Suppressor macrophage treated with lipopolysaccharide for 4 hours (primary cell): ENCODE measurements at places on chromosomes 7 and 10.

GRCh38 chr10:84547616-84548015 lies 219.2 kb downstream of the CCSER2 start:
- no peak for DNase-seq

DNA sequence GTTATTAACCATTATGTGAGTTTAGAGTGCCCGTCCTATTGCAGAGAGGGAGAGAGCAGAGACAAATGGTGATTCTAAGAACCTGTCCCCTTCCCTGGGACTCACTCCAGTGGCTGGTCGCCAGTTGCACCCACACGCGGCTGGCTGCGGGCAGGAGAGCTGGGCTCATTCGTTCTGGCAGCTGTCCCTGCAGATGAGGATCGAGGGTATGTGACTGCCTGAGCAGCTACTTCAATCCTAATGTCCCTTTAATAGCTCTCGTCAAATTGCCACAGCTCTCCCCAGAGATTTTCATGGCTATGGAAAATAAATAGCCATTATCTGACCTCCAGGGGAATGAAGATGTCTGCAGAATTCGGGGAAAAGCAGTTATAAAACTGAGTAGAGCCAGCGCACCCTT lies 41.6 kb downstream of the RBM28 start:
- DNase-seq = no peak

- DNase-seq = peak; percentile 75
Observed at GRCh38 chr10:121880895-121881294, 46.9 kb downstream of the ATE1 start.

DNA sequence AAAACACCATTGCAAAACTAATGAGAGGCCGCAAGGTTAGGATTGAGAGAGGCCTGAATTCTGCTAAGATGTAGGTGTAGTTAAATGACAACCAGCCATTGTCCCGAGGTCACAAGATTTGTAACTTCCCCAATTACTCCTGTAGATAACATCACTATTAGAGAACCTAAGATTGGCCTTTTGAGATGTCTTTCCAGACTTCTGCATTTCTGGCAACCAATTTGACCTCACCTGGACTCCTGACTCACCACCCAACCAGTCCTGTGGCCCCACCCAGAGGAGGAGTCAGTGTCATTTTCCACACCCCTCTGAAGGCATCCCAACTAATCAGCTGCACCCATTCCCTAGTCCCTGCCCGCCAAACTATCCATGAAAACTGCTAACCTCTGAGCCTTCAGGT lies 115.7 kb downstream of the PRKAG2 start:
- DNase-seq = peak; percentile 31

DNA sequence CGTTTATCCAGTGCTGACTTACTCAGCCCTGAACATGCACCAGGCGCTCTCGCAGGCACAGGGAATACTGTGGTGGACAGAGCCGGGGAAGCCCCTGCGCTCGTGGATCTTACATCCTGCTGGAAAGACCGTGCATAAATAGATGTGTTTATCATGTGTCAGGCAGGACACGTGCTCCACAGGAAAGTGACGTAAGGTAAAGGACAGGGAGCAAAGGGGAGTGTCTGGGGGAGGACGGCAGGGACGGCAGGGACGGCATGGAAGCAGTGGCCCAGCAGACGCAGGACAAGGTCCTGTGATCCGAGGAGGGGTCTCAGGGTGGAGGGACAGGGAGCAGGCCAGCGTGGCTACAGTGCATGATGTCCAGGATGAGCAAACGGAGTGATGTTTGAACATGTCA lies 410.5 kb downstream of the PAXIP1 start:
- no peak for DNase-seq

- no peak for DNase-seq
Observed at GRCh38 chr7:26492816-26493215, 201.2 kb downstream of the SNX10 start.

DNA sequence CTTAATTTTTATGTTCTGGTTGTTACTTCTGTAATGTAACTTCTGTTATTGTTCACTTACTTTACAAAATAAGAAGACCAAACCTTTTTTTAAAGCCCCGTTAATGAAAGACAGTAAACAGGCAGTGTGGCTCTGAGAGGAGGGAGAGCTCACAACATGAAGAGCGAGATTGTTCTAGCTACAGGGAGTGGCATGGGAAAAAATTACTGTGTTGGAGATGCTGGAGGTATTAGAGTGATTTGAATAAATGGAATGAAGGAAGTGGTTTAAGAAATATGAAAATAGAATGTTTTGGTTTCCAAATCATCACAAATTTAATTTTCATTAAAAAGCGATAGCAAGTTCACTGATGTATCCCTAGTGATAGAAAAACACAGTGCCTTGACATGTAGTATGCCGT lies 31.8 kb downstream of the REEP3 start:
- DNase-seq = no peak

GRCh38 chr7:111083413-111083812 lies 7.5 kb upstream of the LRRN3 start:
- peak; percentile 90 for DNase-seq

DNA sequence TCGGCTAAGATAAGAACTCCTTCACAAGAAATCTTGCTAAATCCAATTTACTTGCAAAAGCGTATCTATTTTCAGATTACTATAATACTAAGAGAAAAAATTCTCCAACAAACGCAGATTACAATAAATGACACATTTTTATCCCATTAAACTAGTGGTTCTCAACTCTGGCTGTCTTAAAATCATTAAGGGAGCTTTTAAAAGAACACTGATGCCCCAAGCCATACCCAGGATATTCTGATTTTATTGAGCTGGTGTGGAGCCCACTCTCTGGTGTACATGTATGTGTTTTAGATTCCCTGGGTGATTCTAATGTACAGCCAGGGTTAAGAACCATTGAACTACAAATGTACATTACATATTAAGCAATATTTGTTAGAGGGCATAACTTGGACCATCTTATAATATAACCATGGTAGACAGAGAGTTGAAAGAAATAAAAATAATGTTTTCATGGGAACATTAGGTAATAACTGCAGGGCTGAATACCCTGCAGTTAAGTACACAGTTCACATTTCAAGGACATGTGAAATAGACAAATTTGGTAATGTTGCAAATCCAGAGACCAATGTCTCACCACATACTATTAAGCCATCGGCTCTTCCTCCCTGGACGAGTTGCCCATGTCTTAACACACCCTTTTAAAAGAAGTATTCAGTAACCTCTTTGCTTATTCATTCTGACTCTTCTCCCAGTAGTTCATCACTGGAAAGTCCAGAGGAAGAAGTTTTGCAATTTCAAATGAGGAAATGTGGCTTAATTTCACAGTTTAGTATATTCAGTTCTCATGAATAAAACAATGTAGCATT lies 6.2 kb downstream of the GSAP start:
- peak; percentile 96 for DNase-seq

DNA sequence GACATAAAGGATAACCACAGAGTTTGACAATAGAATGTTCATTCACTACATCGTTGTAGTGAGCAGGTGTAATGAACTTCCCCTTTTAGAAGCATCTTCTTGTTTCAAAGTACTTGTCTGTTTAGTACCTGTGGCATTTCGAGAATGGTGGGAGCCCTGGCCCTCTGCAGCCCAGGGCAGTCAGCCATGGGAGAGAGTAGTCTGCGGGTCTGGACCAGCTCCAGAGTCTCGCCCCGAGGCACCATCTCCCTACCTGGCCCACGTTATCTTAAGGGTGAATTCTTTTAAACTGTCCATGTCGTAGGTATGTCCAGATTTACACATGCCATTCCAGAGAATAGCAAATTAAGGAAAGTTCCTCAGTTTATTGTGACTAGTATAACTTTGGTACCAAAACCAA lies 99.7 kb downstream of the BMPR1A start:
- no peak for DNase-seq

DNA sequence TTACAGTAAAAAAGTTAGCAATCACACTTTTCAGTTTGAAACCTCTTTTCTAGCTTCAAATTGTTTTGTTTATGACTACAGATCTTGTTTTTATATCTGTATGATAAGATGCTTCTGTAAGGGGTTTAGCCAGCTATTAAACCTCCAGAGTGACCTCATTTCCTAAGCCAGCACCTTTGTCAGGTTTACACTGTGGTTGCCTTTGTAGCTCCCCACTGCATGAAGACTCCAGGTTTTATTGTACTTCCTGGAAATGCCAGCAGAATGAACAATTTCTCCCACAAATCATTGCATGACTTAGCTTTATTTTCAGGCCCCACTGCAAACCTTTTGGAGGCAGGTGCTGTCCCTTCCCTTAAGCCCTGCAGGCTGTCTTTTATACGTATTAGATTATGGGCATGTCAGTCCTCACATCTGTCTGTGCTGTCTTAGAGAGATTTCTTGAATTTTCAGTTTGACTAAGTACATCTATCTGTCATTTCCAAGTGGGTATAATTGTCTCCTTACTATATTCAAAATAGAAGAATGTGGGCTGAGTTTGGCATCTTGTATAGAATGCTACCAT lies 8.2 kb upstream of the AGR3 start:
- DNase-seq = no peak

DNA sequence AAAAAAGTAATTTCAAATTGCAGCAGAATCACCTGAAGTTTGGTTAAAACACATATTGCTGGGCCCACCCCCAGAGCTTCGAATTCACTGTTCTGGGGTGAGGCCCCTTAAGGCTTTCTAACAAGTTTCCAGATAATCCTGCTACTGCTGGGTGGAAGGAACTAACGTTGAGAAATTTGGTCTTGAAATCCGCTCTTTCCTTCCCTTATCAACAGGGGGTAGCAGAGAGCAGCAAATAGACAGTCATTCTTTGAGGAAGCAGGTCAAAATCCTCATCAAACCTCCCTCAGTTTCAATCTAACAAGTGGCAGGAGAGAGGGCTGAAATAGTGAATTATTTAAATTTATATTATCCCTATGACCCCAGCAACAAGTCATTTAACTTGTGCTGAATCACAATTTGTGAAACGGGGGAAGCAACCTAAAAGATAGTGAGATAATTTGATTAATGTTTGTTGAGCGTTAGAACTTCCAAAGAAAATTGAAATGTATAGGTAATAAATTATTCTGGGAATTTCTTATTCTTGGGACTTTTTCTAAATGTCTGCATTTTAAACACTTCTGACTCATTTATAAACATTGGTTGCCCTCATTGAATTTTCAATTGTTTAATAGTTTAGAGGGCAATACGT lies 21.7 kb upstream of the MALSU1 start:
- peak; percentile 81 for DNase-seq

DNA sequence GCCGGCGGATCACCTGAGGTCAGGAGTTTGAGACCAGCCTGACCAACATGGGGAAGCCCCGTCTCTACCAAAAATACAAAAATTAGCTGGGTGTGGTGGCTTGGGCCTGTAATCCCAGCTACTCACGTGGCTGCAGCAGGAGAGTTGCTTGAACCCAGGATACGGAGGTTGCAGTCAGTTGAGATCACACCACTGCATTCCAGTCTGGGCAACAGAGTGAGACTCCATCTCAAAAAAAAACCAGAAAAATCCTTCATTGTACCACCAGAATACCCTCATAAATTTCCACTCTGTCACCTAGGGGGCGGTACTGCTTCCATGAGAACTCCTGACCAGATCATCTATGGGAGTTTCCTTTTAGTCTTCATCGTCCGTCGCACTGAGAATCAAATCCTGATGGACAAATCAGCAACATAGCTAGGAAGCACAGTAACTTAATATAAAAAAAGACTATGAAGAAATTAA lies 225.8 kb upstream of the KLF14 start:
- peak; percentile 71 for DNase-seq

DNA sequence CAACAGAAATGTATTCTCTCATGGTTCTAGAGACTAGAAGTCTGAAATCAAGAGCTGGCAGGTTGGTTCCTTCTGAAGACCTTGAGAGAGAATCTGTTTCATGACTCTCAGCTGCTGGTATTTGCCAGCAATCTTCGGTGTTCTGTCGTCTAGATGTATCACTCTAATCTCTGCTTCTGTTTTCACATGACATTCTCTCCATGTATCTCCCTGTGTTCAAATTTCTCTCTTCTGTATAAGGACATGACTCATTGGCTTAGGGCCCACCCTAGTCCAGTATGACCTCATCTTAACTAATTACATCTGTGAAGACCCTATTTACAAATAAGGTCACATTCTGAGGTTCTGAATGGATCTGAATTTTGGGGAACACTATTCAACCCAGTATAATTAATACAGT lies 82.3 kb downstream of the ANKRD7 start:
- no peak for DNase-seq

DNA sequence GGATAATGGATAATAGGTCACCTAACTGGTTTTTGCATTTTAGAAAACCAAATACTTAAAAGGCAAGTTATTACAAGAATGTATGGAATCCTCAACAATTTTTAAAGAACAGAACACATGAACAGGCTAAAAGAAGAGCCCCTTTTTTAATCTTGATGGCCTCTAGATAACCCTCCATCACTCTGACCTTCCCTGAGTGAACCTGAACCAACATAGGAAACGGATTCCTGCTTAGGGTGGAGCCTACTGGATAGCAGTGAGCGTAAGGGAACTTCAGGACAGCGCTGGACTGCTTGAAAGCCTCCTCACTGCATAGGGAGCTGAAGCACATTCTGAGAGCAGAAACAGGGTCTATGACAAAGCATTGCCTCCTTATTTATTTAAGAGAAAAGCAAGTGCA lies 20.5 kb downstream of the TRPV5 start:
- no peak for DNase-seq

- DNase-seq = no peak
Observed at GRCh38 chr7:17342756-17343155, 44.3 kb downstream of the AHR start.

DNA sequence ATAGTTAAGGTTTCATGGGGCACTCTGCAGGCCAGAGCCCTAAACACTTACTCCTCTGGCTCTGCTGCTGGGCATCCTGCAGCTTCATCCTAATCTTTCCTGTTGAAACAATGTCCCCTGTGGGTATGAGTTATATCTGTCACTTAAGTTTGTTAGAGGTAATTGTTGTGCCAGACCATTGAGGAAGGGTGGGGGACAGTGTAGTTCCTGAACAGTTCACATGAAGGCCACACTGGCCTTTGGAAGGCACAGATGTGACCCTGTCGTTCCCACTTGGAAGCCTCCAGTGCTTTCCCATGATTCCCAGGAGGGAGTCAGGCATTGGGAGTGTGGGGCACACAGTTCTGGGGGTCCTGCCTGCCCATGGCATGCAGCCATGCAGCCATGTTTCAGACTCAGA lies 65.3 kb downstream of the WDFY4 start:
- no peak for DNase-seq

DNA sequence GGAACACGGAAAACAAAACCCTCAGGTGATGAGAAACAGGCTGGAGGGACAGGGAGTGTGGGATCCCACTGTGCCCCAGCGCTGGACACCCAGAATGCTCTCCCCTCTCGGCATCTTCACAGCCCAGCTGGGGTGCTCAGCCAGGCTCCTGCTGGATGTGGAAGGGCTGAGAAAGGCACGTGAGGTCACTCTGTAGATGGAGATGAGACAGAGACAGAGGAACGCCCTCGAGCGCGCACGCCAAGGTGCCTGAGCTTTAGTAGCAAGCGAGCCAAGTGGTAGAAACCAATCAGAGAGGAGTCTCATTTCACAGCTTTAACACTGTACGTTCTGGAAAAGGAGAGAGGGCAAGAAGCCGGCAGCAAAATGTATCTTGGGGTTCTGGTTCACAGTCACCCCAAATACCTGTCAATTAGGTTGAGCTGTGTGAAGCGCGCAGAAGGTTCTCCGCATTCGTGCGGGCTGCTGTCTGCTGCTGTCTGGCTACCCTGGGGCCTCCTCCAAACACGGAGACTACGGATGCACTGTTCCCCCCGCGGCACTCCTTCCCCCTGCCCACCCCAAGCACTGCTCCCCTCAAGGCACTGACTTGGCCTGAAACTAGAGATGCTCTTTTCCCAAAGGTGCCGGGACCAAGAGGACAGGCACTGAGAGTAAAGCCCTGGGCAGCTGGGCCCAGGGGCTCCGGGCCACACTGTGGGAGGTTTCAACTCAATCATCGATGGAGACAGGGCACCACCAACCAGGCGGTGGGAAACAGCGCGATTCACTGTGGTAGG lies 91.4 kb downstream of the ZRANB1 start:
- DNase-seq = no peak
